ENCODE measurements at places on chromosomes 4 and X.

DNA sequence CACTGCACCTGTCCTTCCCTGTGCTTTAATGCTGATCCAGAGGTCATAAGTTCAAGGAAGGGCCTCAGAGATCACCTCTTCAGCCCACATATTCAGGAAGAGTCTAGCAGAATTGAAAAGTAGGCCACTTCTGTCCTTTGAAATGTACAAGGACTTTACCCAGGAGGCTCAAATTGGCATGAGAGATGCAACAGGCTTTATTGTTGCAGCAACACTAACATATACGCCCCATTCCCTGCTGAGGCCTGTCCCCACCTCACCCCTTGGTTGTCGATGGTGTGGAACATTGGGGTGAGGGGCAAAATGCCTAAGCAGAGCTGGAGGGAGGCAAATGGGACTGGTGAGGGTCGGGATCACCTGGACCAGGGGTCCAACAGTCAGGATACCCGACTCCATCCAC, 2.8 kb downstream of the PRAF2 start:
- no peak for DNase-seq

DNA sequence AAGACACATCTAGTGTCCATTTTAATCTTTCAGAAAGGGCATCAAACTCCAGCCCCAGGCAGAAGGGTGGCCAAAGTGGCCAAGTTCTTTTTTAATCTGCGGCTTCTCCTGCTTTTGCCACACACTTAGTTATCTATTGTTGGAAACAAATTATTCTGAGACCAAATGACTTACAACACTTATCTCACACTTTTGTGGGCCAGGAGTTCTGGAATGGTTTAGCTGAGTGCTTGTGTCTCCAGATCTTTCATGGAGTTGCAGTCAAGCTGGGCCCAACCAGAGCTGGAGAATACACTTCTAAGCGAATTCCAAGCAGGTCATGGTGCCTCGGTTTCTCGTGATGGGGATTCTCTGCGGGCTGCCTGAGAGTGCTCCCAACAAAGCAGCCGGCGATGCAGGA, 4.0 kb downstream of the TXK start:
- DNase-seq, result no peak

- DNase-seq, result no peak
Measured at GRCh38 chr4:86060341-86060740, 299.5 kb downstream of the MAPK10 start.

GRCh38 chrX:112512509-112512908, 167.2 kb downstream of the LHFPL1 start:
- no peak for DNase-seq

GRCh38 chr4:71487344-71487920, 148.6 kb downstream of the SLC4A4 start:
- no peak for DNase-seq

DNA sequence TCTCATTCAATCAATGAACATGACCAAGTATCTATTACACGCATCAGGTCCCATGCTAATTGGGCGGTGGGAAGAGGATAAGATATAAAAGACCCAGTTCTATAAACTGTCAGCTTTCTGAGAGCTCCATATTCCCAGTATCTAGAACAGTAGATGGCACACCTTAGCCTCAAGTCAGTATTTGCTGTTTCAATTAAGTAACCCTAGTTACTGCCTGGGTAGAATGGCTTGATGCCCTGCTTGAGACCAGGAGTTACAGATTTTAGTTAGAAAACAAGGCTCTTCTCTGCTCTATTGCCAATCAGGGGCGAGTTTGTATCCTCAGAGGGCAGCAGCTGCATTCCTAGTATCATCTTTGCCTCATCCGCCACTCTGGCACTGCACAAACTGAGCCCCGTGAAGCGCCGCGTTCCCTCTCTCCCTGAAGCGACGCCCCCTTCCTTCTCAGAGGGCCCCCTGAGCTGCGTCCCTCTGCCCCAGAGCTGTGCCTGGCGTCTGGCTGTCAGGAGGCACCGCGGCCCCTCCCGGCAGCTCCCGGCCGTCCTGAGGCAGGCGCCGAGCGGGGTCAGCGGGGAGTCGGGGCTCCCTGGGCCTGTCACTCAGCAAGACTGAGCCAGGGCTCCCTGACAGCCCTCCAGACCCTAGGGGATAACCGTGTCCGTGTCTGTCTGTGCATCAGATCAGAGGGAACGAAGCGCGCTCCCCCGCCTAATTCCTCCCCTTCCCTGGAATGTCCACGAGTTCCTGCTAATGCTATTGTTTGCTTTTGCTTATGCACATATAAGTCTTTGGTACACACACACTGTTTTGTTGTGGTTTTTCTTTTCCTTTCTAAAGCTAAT, 212.4 kb upstream of the TTC29 start:
- DNase-seq, result no peak

GRCh38 chr4:73417973-73418372, 13.9 kb downstream of the ALB start:
- no peak for DNase-seq

- peak; percentile 77 for DNase-seq
Measured at GRCh38 chr4:56656346-56656643, 24.8 kb downstream of the HOPX start.

DNA sequence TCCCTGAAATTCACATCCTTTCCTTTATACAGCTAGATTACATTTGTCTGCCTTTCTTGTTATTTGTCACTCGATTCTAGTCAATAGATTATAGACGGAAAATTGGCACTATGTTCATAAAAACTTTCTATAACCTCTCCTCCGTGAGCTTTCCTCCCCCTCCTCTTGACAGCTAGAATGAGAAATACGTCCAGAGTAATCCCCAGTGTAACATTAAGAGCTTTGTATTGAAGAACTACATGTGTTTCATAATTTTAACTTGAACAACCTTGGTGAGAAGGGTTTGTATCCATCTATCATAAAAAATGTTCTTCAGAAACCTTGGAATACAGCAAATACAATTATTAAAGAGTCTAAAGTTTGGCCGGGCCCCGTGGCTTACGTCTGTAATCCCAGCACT, 1707.4 kb downstream of the PCDH7 start:
- no peak for DNase-seq

- no peak for DNase-seq
Measured at GRCh38 chr4:57736781-57737180, 626.6 kb upstream of the IGFBP7 start.

DNA sequence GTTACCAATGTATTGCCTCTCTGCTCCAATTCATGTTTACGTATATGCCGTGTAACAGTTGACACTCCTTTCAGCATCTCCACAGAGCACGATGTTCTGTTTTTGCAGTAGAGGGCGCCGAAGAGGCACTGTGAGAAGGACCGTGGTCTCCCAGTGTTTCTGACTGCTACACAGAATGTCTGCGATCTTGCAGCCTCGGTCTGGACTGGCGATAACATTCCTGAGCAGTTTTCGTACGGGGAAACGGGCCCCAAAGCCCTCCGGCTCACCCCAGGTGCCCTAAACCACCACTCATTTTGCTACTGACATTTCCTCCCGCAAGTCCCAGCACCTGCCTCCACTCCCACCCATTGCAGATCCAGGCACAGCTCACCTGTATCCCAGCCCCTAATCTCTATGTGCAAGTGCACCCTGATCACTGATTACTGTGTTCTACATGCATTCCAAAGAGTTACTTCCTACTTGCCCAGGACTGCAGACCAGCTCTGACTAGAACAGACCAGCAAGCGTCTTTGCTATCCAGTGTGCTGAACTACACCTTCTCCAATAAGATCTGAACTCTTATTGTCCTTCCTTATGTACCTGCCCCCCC, 12.4 kb upstream of the NFXL1 start:
- peak; percentile 53 for DNase-seq

DNA sequence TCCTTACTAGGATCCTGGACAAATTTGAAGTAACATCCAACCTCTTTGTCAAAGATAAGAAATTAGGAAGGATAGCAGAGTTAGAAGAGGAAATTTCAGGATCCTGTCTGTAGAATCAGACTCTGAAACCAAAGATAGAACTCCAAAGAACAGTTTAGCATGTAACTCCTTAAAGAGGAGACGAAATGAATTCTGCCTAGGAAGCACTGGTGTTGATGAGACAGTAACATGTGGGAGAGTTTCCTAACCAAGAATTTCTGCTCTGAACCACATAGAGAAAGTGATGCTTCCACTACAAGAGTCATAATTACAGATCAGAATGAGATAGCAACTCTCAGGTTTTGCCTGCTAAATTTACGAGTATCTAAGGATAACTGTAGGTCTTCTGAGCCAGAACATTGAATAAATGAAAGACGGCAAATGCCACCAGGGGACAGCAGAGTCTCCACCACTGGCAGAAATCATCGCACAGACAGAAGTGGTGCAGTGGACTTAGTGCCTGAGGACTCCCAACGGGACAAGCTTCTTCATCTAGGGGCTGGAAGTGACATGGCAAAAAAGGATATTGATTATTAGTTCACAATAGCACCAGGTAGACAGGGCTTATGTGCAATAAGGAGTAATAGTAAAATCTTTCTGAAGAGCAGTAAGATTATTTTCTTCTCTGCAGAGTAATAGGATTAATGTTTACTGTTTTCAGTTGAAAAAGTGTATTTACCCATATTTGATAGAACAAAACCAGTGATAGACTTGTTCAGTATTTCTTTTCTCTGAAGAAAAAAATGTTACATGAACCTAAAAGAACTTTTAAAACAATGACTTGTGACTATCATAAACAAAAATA, 6.7 kb upstream of the PPID start:
- peak; percentile 45 for DNase-seq

DNA sequence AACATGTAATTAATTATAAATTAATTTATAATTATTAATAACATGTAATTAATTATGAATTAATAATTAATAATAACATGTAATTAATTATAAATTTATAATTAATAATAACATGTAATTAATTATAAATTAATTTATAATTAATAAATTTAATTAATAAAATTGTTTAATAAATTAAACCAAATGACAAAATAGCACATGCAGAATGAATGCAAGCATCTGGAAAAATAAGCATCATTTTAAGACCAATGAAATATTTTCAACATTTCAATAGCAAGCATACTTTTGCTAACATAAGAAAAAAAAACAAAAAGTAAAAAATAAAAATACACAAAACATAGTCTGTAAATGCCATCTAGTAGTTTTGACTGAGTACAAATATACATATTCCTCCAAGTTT, 21.8 kb downstream of the GYPE start:
- no peak for DNase-seq

GRCh38 chr4:183503497-183504063, 1.3 kb upstream of the ING2 start:
- DNase-seq, result no peak

All from activated T-cell treated with anti-CD3 and anti-CD28 coated beads, Interleukin-2, amount 50 U/mL, for 24 hours (primary cell).